Activated T-helper 17 cell treated with anti-CD3 and anti-CD28 coated beads, Interleukin-2, amount 50 U/mL, for 72 hours (primary cell): ENCODE measurements at places on chromosomes 5 and 9.

DNA sequence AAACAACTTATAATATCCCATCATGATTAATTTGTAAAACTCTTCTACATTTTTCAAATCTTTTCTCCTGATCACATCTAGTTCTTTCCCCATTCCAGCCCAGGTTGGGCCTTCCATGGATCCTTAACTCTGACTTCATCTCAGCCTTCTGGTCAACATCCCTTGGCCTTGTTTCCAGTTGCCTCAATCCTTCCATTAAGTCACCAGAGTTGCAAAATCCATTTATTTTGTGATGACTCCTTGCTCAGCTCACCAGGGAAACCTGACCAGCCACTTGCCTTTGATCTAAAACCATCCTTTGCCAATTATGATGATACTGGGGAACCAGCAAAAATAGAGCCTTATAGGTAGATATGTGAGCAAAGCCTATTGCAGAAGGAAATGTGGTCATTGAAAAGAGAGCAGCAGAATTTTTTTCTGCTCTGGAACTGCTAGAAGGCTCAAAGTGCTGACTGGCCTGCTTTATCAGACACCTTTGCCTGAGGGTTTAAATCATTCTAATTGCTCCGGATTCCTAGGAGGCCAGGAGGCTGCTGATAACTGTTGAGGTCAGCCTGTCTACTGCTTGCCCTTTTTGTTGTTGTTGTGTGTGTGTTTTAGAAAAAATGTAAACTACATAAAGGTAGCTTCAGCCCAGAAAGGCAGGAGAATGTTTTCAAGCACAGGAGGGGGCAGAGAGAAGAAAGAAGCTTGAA lies 512.2 kb upstream of the GRIA1 start:
- no peak for ATAC-seq

DNA sequence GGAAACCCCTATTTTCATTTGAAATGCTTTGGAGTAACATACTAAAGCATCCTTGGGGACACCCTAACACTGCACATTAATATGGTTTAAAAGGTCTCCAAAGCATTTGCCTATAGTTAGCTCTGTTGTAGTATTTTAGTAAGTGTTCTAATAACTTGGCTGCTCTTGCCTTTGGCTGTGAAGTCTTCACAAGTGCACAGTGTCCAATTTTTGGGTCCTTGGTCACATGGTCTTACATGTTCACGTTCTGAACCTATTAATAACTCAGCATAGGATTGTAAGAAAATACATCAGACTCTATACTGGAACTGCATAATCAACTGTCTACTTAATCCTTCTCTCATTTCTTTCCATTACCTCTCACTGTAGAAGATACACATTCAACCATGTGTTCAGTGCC lies 17.4 kb downstream of the ADAMTS19 start:
- ATAC-seq, result no peak

- peak; percentile 84 for ATAC-seq
Observed at GRCh38 chr5:35668319-35668718, 50.7 kb downstream of the SPEF2 start.

DNA sequence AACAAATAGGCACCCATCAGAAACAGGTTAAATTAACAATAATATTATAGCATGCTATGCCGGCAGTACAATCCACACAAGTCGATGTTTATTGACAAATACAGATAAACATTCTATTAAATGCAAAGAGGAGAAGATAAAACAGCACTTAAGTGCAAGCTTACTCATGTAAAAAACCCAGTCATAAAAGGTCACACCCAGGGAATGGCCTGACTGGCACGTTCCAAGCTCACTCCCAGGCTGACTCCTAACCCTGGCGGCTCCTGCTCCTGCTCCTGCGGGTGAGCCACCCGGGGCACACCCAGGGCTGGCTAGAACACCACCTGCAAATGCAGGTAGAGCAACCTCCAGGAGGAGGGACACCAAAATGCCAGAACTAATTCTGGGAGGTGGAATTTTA lies 66.9 kb downstream of the SEMA4D start:
- no peak for ATAC-seq

- ATAC-seq, result no peak
Observed at GRCh38 chr5:85896514-85896913, 721.2 kb upstream of the COX7C start.

GRCh38 chr9:132184124-132184523 lies 22.3 kb downstream of the NTNG2 start:
- no peak for ATAC-seq

GRCh38 chr5:96297290-96297689 lies 135.8 kb downstream of the PCSK1 start:
- ATAC-seq, result no peak

- no peak for ATAC-seq
Observed at GRCh38 chr5:149656576-149657182, 73.4 kb upstream of the PPARGC1B start.
